ENCODE measurements at places on chromosomes 13 and 19. TPM values are rescaled to one million over a fixed set of nuclear protein-coding genes. Genes with fewer than 3 reads are reported as not detected.

DNA sequence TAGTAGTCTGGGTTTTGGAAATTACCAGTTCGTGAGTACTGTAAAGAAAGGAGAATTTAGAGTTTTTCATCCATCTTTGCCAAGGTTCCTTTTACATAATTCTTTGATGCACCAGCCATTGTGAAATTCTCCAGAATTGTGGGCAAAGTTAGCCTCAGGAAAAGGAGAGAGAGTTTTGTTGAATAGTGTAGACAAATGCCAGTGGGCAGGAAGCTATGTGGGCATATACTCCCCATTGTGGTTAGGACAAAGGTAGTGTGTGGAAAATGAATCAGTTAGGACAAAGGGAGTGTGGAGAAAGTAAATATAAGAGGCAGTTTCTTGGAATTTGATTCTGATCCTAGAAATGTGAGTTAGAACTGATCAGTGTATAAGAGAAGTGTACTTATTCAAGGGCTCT, 67.9 kb downstream of the PCCA start:
- no peak for DNase-seq

DNA sequence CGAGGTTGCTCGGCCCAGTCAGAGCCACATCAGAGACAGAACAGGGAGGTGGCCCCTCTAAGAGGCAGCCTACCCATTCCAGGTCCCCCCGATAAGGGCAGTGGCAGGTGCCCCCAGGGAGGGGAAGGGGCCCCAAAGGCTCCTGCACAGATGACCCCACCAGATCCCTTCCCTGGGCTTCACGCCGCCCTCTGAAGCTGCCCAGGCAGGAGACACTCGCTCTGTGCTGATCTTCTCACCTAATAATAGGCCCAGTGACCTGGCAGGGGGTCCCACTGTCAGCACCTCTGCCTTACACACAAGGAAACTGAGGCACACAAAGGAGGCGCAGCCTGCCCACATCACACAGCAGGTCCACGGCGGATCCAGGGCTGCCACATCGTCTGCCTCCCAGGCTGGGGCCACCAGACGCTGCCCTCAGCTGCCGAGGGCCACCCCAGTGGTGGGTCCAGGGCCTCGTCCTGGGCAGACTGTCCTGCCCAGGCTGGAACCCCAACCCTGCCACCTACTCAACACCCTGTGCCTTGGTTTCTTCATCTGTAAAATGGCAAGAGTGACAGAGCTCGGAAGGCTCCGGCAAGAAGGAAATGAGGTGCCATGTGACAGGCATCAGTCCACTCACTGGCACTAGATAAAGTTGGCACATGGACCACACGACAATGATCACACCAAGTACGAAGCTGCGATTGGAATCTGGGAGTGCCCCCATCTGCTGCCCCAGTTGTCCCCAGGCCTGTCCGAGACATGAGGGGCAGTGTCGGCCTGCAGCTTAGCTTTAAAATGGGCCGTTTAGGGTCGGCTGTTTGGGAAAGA, 56.5 kb downstream of the KLF2 start:
- no peak for DNase-seq

- DNase-seq = no peak
These were observed 23.0 kb downstream of the GPC6 start for GRCh38 chr13:93249364-93250306.

DNA sequence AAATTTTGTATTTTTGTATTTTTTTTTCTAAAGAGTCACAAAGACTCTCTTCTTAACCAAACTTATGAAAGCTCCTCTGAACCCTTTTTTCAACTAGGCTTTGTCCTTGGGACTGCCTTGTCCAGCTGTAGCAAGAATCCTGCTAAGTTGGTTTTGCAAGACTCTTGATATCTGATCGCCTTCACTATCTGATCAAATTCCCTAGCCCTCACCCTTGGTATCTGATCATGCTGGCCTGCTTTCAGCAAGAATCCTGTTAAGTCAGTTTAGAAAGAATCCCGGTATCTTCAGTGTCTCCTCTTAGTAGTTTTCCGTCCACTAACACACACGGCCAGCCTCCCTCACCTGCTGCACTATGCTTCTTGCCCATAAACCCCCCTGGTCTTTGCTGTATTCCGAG, 1.9 kb upstream of the SIGLEC5 start:
- DNase-seq = no peak

- no peak for DNase-seq
These were observed 29.8 kb downstream of the ADGRE2 start for GRCh38 chr19:14748601-14749000.

DNA sequence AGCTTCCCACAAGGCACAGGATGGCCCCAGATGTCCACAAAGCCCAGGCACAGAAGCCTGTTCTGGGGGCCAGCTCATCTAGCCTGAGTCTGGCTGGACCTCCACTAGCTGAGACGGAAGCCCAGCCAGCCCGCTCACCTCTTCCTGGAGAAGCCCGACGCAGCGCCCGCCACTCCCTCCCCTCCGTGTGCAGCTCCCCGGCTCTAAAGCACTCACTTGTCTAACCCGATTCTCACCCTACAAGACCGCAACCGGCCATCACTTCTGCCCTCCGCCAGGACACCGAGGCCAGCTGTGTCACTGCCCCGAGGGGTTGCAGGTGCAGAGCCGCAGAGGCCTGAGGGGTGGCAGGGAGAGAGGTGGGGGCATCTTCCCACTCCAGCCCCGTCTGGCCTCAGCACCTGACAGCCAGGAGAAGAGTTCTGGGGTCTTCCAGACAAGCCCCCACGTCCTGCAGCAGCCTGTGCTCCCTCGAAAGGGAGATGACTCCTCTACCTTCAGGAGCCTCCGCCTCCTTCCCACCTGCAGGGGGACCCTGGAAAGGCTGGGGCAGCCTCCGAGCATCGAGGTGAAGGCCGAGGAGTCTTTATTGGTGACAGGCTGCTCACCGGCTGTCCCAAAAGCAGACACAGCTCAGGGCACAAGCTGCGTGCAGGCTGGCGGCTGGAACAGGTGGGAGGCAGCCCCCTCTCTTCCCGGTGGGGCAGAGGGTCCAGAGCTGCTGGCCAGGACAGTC, 5.9 kb upstream of the DIRAS1 start:
- no peak for DNase-seq

- peak; percentile 57 for DNase-seq
These were observed 48.0 kb downstream of the GGACT start for GRCh38 chr13:100540621-100541020.

- DNase-seq = no peak
These were observed 77.0 kb downstream of the STARD13 start for GRCh38 chr13:33208290-33209220.

DNA sequence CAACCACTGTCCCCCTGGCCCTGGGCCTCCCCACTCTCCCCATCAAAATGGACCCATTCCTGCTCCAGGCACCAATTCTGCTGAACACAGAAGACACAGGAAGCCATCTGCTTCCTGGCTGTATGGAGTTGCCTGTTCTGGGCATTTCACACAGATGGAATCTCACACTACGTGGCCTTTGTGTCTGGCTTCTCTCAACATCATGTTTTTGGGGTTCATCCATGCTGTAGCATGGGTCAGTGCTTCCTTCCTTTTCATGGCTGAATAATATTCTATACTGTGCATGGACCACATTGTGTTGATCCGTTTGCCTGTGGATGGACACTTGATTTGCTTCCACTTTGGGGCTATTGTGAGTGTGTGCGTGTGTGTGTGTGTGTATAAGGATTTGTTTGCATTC, 15.0 kb upstream of the KLF2 start:
- no peak for DNase-seq

DNA sequence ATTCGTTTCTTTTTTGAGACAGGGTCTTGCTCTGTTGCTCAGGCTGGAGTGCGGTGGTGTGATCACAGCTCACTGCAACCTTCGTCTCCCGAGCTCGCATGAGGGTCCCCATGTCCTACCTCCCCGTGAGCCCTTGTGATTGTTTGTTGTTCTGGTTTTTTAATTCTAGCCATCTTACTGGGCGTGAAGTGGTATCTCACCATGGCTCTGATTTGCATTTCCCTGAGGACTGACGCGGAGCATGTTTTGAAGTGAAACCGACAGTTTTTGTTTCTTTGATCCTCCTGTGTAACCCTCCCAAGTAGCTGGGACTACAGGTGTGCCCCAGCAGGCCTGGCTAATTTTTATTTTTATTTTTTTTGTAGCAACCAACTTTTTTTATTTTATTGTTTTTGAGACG, 21.7 kb downstream of the GNG7 start:
- no peak for DNase-seq

GRCh38 chr13:29761815-29762214, 88.6 kb downstream of the UBL3 start:
- no peak for DNase-seq

DNA sequence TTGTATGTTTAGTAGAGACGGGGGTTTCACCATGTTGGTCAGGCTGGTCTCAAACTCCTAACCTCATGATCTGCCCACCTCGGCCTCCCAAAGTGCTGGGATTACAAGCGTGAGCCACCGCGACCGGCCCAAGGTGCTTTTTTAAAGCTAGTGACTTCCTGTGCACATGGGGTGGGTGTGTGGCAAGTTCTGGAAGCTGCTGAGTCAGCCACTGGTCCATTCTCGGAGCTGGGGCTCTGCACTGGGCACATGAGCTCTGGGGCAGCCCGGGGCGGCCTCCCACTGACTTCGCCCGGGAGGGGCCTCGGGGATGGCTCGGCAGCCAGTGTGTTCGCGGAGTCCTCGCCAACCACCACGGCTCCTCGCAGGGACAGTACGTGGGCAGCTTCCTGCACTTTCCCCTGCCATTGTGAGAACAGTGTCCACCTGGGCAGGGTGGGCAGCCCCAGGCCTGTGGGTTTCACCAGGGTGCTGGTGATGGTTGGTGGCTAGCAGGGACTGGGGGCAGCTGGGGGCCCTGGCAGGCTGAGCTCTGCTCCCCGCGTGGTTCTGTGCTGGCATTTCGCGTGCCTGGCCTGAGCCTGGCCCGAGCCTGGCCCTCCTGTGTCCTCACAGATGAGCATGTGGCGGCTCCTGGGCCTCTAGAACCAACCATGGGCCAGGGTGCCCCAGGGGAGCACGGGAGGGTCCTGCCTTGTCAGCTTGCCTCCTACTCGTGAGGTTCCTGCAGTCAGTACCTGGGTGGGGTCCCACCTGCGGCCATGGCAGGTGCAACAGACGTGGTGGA, 12.2 kb downstream of the CBARP start:
- DNase-seq = no peak

DNA sequence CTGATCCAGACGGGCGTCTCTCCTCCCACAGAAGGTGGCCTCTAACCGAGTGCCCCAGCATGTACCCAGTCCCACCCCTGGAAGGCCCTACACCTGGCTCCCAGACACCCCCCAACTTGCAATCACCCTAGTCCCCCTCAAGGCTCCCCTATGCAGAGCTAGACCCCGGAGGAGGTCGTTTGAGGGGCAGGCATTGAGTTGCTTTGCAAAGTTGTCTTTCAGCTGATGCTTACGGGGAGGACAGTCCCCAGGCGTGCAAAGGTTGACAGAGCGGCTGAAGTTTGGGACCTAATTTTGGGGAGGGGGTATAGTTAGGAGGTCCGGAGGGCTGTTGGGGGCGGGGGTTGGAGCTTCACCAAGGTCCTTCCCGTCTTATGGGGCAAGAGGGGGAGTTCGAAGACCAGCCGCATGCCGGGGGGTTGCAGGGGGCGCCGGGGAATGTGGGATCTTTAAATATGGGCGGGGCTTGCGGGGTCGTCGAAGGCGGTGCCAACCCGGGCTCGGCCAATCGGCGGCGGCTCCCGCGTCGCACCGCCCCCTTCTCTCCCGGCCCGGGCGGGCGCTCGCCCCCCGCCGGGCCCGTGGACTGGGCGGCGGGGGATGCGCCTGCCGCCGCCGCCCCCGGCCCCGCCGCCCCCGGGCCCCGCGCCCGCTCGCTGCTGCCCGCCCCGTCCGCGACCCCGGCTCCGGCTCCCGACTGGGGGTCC, at the start of gene KCNN1:
Gene KCNN1 (plus strand): TSS at position 558 of the 707 bp plus-strand sequence. CDS start 6,782 bp downstream, outside the sequence.
- DNase-seq = no peak

DNA sequence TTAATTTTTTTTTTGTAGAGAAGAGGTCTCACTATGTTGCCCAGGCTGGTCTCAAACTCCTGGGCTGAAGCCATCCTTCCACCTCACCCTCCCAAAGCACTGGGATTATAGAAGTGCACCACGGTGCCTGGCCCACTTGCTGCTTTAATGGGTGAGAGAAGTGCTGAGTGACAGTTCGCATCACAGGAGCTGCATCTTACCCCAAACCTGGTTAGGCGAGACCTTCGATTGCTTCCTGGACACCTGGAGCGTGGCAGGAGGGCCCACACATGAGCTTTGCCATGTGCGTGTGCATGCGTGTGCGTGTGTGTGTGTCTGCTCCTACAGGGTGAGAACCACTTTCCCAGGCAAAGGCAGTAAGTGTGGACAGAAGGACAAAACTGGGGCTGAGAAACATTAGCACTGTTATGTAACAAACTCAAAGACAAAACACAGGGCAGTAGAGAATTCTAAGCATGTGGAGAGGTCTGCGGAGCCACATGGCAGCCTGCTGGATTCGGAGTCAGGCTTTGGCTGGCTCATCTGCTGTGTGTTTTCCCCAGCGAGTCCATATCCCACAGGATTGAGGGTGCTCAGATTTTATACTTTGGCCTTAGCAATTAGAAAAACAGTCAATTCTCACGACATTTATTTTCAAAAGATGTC, 11.7 kb upstream of the MTIF3 start:
- no peak for DNase-seq

- DNase-seq = peak; percentile 93
These were observed 29.1 kb downstream of the SHISA2 start for GRCh38 chr13:26022538-26023292.

GRCh38 chr19:42303876-42304275, 1.5 kb upstream of the PAFAH1B3 start:
- DNase-seq = no peak

- DNase-seq = no peak
These were observed 16.6 kb downstream of the SPACA7 start for GRCh38 chr13:112392719-112393118.

DNA sequence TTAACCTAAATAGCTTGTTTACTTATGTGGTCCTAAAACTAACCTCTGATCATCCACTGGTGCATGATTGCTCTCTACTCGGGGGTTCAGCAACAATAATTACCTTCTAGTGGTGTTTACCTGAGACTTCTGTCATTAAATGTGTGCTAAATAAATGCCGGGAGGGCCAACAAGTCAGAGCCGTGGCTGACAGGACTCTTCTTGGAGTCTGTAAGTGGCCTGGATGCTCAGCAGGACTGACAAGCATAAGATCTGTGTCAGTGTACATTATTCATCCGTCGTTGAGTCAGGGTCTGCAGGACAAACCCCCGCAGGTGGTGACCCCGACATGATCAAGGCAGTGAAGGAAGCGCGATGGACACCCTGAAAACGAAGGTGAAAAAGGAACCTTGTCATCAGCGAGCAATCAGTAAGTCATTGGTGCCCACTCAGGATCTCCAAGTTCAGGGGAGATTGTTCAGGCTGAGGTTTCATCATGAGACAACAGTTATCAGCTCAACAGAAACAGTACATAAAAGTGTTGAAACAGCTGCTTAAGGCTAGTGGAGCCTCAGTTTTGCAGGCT, 1466.9 kb downstream of the UQCRFS1 start:
- peak; percentile 59 for DNase-seq

DNA sequence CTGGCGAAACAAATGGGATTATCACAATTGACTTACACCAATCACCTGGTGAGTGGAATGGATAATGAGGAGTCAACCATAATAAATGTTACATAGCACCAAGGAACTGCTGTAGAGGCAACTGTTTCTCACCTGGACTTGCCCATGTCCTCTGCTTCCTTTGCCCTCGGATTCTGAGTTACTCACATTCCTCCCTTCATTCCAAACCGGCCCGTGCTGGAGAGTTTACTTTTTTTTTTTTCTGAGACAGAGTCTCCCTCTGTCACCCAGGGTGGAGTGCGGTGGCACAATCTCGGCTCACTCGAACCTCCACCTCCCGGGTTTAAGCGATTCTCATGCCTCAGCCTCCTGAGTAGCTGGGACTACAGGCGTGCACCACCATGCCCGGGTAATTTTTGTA, 41.5 kb upstream of the TSC22D1 start:
- DNase-seq = no peak

The LIN7B gene
- 9.9 TPM for total RNA-seq

The PRR19 gene
- total RNA-seq = 2.2 TPM

The ZNF440 gene
- 13.0 TPM for total RNA-seq

The TUBA3C gene
- not detected for total RNA-seq

The SWSAP1 gene
- 2.4 TPM for total RNA-seq

The FAM32A gene
- 78.8 TPM for total RNA-seq
